ENCODE measurements at places on chromosomes 13 and 19.

GRCh38 chr13:41457589-41458186, 338 bp downstream of the RGCC start:
- H3K4me3 ChIP-seq, result peak overlapping the region; percentile 75
- DNase-seq, result no peak
- H3K27ac ChIP-seq, result peak overlapping the region; percentile 57

- no peaks in the 10 kb centered on the region for H3K36me3 ChIP-seq
- H3K27me3 ChIP-seq, result no peaks in the 10 kb centered on the region
- no peak overlapping the region for H3K4me3 ChIP-seq
- no peaks in the 10 kb centered on the region for H3K4me1 ChIP-seq
- H3K27ac ChIP-seq, result no peak overlapping the region
Measured at GRCh38 chr13:109494925-109495369, 291.4 kb downstream of the IRS2 start.

DNA sequence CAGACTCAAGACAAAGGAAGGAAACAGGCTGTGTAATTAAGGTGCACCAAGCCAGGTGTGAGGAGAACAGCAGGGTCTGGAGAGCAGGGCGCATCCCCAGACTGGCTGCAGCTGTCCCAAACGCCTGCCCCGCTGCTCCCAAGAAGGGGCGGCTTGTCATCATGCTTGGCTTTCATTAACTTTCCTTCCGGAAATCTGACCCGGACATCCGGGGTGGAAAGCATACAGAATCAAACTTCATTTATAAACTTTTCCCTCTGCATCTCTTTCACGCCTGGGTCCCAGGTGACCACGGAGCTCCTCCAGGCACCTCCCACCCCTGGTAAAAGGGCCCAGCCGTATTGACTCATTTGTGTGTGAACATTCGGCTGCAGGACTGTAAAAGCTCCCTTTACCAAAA, 31.7 kb downstream of the TSHZ3 start:
- H3K4me1 ChIP-seq, result peaks cover 6% of the 10 kb centered on the region
- H3K27ac ChIP-seq, result no peak overlapping the region
- H3K4me3 ChIP-seq, result no peak overlapping the region
- no peaks in the 10 kb centered on the region for H3K27me3 ChIP-seq
- DNase-seq, result no peak

DNA sequence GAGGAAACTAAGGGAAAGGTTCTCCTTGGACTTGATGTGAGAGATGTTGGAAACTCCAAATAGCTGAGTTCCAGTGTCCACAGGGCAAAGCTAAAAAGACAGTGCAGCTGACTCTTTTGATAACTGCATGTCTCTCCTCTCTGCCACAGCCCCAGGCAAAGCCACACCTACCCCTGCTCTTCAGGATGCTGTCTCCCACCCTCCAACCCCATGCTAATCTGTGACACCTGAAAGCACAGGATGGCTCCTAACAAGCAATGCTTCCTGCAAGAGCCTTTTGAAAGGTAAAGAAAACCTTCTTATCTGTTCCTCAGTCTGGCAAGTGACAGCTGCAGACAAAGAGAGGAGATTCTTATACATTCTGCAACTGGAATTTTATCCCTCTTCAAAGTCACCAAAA, 14.5 kb downstream of the SLC46A3 start:
- no peak for DNase-seq
- H3K4me3 ChIP-seq, result no peak overlapping the region
- H3K27me3 ChIP-seq, result no peaks in the 10 kb centered on the region
- no peaks in the 10 kb centered on the region for H3K4me1 ChIP-seq
- H3K27ac ChIP-seq, result no peak overlapping the region

- H3K36me3 ChIP-seq, result no peaks in the 10 kb centered on the region
- peak within 1 kb of the TSS; percentile 86 for H3K4me3 ChIP-seq
- peaks cover 22% of the 10 kb centered on the region for H3K4me1 ChIP-seq
- DNase-seq, result peak; percentile 97
Measured at GRCh38 chr19:40750874-40751537, at the start of gene SNRPA. Gene SNRPA, plus strand, starts transcription at chr19:40751203. Its CDS starts 206 bp downstream, at chr19:40751409.

DNA sequence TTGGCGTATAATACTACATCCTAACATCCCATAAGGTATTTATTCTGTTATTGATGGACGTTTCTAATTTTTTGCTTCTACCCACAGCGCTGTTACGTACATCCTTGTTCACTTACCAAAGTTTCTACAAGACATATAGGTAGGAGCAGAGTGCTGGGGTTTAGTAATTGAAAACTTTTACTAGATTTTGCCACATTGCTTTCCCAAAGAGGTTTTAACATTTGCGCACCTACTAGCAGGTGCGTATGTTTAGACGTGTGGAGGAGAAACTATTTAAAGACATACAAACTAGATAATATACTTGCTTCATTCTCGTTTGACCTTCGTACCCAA, 559 bp upstream of the RPL21 start:
- no peaks in the 10 kb centered on the region for H3K36me3 ChIP-seq
- H3K27me3 ChIP-seq, result no peaks in the 10 kb centered on the region
- no peak for DNase-seq
- H3K4me3 ChIP-seq, result peak overlapping the region; percentile 97
- H3K4me1 ChIP-seq, result no peaks in the 10 kb centered on the region

DNA sequence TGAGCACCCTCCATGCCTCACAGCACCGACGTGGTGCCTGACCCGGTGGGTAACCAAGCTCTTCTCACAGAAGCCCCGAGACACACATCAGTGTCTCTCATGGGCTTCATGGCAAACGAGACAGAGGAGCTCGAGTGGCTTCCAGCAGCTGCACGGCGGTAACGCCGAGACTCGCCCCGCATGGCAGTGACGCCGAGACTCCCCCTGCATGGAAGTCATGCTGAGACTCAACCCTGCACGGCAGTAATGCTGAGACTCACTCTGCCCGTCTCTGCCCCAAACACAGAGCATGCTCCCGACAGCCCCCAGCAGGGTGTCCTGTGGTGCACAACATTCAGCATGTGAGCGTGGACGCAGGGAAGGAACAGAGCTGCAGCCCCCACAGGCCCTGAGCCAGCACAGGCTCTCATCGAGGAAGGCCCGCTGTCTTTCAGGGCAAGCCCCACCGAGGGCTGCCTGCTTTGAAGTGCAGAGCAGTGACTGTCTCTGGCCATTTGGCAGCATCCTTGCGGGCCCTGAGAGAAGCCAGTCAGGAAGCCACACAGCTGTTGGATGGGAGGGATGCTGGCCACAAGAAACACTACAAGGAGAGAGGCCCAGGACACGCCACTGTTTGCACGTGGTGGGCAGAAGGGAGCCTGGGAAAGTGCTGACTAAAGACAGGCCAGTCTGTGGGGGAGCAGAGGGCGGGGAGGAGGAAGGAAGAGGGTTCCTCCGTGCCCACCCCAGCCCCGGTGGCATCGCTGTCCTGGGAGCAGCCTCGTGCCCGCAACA, 9.5 kb downstream of the GAS6 start:
- no peaks in the 10 kb centered on the region for H3K36me3 ChIP-seq
- peak overlapping the region; percentile 25 for H3K27ac ChIP-seq
- H3K4me3 ChIP-seq, result no peak overlapping the region
- DNase-seq, result peak; percentile 43
- H3K4me1 ChIP-seq, result peaks cover 9% of the 10 kb centered on the region

GRCh38 chr13:95471960-95472359, 80.6 kb upstream of the CLDN10 start:
- no peak overlapping the region for H3K27ac ChIP-seq
- H3K36me3 ChIP-seq, result no peaks in the 10 kb centered on the region
- no peak for DNase-seq
- no peak overlapping the region for H3K4me3 ChIP-seq
- no peaks in the 10 kb centered on the region for H3K4me1 ChIP-seq

DNA sequence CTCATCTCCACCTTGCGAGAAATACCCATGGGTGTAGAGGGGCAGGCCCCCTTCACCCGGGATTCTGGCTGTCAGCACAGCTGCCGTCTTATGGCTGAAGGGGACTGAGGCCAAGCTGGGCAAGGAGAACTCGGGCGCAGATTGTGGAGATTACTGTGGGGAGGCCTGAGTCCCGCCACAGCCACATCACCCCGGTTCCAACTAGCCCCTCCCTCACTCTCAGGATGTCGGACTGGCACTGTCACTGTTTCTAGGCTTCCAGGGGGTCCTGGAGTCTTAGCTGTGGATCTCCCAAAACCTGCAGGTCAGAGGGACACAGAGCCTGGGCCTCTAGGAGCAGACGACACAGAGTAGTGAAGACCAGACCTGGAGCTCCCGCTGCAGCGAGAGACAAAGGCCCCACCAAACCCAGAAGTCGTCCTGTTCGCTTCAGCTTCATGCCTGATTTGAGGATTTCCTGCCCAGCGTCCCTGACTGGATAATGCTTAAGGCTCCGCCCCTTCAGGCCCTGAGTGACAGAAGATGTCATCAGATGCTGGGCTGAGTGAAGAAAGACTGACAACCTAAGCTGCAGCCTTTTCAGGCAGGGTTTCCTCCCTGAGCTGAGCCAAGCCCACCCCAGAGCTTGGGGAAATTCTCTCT, 55.8 kb downstream of the ZNF93 start:
- no peak overlapping the region for H3K4me3 ChIP-seq
- H3K27me3 ChIP-seq, result no peaks in the 10 kb centered on the region
- no peak overlapping the region for H3K27ac ChIP-seq
- DNase-seq, result no peak
- H3K4me1 ChIP-seq, result no peaks in the 10 kb centered on the region
- no peaks in the 10 kb centered on the region for H3K36me3 ChIP-seq

- H3K27me3 ChIP-seq, result no peaks in the 10 kb centered on the region
- H3K4me1 ChIP-seq, result peaks cover 7% of the 10 kb centered on the region
- DNase-seq, result no peak
- H3K27ac ChIP-seq, result no peak overlapping the region
- H3K36me3 ChIP-seq, result no peaks in the 10 kb centered on the region
Measured at GRCh38 chr19:46347985-46348384, 1.1 kb downstream of the PPP5C start.

DNA sequence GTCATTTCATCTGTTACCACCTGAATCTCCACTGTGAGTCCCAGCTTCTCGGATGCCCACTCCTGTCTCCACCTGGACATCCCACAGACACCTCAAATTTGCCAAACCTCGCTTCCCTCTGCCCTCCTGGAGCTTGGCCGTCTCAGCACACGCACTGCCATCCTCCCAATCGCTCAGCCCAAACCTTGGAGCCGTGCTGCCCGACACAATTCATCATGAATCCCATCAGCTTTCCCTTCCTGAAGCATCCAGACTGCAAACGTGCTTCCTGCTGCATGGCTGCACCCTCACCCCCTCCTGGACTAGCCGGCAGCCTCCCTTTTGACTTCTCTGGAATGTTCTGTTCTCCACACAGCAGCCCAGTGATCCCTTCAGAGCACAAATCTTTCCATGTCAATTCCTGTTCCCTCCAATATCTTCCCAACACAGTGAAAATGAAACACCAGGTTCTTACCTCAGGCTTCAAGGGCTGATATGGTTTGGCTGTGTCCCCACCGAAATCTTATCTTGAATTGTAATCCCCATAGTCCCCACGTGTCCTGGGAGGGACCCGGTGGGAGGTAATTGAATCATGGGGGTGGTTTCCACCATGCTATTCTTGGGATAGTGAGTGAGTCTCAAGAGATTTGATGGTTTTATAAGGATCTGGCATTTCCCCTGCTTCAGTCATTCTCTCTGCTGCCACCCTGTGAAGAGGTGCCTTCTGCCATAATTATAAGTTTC, 1.1 kb upstream of the PROZ start:
- no peak overlapping the region for H3K27ac ChIP-seq
- H3K27me3 ChIP-seq, result no peaks in the 10 kb centered on the region
- H3K36me3 ChIP-seq, result no peaks in the 10 kb centered on the region
- H3K4me1 ChIP-seq, result peaks cover 5% of the 10 kb centered on the region

GRCh38 chr19:43956827-43957226, 5.8 kb downstream of the ZNF221 start:
- DNase-seq, result no peak
- H3K27me3 ChIP-seq, result no peaks in the 10 kb centered on the region
- H3K27ac ChIP-seq, result no peak overlapping the region
- no peak overlapping the region for H3K4me3 ChIP-seq

GRCh38 chr13:58806401-58806800, 1174.9 kb downstream of the PCDH17 start:
- H3K4me3 ChIP-seq, result no peak overlapping the region
- no peaks in the 10 kb centered on the region for H3K36me3 ChIP-seq
- DNase-seq, result no peak
- no peaks in the 10 kb centered on the region for H3K4me1 ChIP-seq
- no peak overlapping the region for H3K27ac ChIP-seq

DNA sequence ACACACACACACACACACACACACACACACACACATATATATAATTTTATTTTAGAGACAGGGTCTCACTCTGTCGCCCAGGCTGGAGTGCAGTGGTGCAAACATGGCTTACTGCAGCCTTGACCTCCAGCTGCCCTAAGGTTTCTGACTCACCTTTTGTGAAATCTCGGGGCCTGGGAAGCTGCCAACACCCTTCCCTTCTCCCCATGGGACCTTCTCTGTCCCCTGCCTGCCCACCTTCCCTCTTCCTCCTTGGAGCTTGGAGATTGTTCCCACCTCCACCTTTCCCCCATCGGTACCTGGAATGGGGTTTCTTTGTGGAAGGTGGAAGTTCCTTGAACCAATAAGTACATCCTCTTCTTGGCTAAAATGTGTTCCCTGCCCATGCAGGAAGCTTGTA, 6.3 kb downstream of the ARRDC5 start:
- H3K36me3 ChIP-seq, result no peaks in the 10 kb centered on the region
- DNase-seq, result no peak
- no peaks in the 10 kb centered on the region for H3K4me1 ChIP-seq
- H3K27me3 ChIP-seq, result no peaks in the 10 kb centered on the region
- no peak overlapping the region for H3K4me3 ChIP-seq
- H3K27ac ChIP-seq, result no peak overlapping the region

GRCh38 chr13:48542581-48543341, 9.9 kb upstream of the RCBTB2 start:
- H3K4me3 ChIP-seq, result no peak overlapping the region
- no peaks in the 10 kb centered on the region for H3K4me1 ChIP-seq
- no peaks in the 10 kb centered on the region for H3K27me3 ChIP-seq
- peak overlapping the region; percentile 66 for H3K27ac ChIP-seq

- H3K36me3 ChIP-seq, result no peaks in the 10 kb centered on the region
- H3K4me1 ChIP-seq, result no peaks in the 10 kb centered on the region
- H3K27ac ChIP-seq, result no peak overlapping the region
- no peaks in the 10 kb centered on the region for H3K27me3 ChIP-seq
Measured at GRCh38 chr13:111661052-111661451, 340.6 kb downstream of the TEX29 start.

GRCh38 chr19:50324331-50324730, 4.8 kb downstream of the KCNC3 start:
- peaks cover 3% of the 10 kb centered on the region for H3K4me1 ChIP-seq
- DNase-seq, result no peak
- H3K27ac ChIP-seq, result no peak overlapping the region
- no peaks in the 10 kb centered on the region for H3K36me3 ChIP-seq

All from breast epithelium (tissue), 4 donors.